ENCODE measurements at places on chromosomes 13 and 19.

DNA sequence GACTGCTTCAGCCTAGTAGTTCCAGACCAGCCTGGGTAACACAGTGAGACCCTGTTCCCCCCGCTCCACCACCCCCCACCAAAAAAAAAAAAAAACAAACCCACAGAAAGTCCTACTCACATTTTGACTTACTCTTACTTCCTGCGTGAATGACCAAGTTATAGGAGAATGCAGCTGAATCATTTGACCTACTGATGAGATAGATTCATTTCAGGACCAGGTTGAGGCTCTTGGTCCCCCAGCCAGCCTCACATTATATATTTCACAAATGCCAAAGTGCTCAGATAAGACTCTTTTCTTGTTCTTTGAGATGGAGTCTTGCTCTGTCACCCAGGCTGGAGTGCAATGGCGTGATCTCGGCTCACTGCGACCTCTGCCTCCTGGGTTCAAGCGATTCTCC lies 70.2 kb downstream of the KLF5 start:
- no peak for DNase-seq

DNA sequence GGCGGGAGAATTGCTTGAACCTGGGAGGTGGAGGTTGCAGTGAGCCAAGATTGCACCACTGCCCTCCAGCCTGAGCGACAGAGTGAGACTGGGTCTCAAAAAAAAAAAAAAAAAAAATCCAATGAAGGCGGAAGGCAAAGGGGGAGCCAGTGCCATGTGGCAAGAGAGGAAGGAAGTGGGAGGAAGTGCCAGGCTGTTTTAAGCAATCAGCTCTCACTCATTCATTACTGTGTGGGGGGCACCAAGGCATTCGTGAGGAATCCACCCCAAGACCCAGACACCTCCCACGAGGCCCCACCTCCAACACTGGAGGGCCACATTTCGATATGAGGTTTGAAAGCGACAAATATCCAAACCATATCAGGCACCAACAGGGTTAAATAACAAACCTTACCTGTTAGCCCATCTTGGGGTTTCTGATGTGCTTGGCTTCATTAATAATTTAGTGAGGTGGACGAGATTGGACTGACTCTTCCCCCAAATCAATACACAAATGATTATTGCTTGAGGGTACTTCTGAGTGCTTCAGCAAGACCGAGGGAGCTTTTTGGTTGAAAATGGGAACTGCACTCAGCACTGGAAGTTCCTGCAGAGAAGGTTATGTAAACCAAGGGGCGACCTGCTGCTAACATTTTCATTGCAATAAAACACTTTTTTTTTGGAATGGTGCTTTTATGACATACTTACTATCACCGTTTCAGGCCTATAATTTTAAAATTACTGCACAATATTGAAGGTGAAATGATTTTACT lies 7.5 kb upstream of the LRP3 start:
- DNase-seq = no peak

- no peak for DNase-seq
Observed at GRCh38 chr13:113967729-113968462, 6.0 kb downstream of the C13orf46 start.

DNA sequence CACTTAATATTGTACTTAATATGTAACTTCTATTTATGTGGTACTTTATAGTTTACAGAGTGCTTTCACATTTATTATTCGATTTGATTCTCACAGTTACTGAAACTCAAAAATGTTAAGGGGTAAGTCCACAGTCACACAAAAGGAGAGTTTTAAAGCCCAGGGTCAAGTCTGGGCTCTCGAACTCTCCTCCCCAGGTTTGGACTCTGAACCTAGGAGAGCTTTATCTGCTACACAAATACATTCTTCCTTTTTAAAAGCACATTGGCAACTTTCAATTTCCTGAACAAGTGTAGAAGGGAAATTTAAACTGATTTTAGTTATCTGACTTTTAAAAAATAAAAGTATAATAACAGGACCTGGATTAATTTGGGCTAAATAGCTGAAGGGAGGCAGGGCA lies 139.2 kb downstream of the ZAR1L start:
- no peak for DNase-seq

DNA sequence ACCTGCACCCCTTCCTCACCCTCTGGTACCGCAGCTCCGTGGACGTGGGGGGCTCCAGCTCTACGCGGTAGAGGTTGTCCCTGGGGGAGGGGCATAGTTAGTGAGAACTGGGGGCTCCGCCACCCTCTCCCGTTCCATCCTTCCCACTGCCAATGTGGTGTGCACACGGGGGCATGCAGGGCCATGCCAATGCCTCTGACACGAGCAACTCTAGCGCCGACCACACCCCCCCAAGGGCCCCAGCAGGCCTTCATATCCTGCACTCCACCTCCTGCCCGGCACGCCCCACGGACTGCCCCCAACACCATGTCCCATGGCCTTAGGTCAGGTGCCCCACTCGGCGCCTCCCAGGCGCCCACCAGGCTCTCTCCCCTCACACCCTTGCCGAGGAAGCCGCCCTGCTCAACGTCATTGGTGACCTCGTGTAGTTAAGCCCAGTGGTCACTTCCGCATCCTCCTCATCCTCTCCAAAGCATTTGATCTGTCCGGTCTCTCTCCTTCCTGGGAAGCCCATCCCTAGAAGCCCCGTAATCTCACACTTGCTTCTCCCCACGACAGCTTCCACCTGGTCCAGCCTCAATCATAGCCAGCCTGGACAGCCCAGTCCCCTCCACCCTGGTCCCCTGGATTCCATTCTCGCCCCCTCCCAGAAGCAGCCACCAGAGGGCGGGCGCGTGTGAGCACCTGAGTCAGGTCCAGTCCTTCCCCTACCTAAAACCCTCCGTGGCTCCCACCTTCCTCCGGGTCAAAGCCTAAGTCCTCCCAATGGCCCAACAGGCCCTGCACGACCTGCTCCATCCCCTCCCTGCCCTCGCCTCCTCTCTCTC lies 2.1 kb downstream of the SEMA6B start:
- DNase-seq = no peak

DNA sequence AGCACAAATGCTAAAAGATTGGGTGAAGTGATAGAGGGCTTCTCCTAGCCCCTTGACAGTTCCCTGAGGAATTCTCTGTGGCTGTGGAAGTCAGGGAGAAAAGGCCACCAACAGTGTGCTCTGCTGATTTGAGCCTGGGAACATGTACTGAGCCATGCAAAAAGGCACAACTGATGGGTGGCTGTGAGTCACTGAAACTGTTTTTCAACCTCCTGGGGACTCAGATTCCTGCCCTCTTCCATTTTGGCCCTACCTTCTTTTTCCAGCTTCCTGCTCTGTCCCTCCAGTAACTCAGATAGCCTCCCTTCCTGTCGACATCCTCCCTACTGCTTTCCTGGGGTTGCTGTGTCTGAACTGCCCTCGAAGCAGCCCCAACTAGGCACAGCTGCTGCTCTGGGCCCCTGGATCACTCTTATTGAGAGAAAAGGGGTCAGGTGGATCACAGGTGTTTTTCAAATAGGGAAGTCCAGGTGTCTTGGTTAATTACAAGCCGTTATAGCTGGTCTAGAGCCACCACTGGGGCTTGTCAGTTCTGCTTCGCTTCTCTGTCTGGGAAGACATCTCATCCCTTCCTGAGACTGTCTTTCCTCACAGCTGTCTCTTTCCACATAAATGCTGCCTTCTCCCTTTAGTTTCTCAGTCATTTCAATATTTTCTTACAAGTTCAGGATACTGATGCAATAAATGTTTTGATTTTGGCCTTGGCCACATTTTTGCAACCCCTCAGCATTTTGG lies 13.7 kb downstream of the FAM124A start:
- no peak for DNase-seq

GRCh38 chr13:38204556-38204955 lies 145.1 kb upstream of the UFM1 start:
- no peak for DNase-seq

- no peak for DNase-seq
Observed at GRCh38 chr13:100520936-100521850, 67.4 kb downstream of the GGACT start.

- DNase-seq = peak; percentile 47
Observed at GRCh38 chr19:2503521-2504109, 27.7 kb downstream of the GADD45B start.

DNA sequence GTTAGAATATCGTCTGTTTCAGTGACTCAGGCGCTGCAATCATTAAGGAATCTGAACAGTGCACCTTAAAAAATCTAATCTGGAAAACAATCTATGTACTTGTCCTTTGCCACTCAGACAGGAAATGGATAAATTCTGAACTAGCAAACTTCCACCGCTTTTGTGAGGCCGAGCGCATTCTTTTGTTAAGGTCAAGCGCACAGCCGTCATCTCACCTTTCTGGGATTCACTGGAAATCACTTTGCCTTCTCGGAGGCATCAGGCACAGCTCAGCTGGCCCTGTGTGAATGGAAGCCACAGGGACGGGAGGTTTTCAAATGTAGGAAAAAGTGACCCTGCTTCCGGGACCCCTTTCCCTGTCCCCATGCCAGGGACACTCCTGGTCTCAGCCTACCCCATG lies 28.2 kb upstream of the SPACA7 start:
- DNase-seq = no peak

- DNase-seq = no peak
Observed at GRCh38 chr19:30089086-30089665, 147.1 kb downstream of the URI1 start.

DNA sequence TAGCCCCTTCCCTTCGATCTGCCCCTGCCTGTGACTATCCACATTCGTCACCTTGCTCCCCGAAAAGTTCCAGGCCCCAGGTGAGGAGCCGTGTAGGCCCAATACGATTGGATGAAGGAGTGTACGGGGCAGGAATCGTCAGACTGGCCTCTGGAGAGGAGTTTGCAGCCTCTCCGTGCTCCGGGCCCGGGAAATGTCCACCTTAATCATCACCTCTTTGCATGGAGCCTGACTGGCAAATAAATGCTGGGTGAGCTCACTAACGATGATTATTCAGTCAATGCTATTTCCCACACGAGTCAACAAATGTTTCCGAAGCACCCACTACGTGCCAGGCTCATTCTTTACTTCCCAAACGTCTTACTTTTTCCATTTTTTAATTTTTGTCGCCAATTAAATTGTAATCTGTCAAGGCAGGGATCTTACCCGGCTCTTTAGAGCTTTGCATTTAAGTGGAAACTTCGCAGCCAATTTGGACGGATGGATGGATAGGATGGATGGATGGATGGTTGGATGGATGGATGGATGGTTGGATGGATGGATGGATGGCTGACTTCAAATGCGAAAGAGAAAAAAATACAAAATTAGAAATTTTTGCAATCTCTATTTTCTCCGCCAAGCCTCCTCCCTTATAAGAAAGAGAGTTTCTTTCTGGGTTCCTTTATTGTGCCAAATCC lies 45.8 kb downstream of the TGDS start:
- DNase-seq = peak; percentile 31

DNA sequence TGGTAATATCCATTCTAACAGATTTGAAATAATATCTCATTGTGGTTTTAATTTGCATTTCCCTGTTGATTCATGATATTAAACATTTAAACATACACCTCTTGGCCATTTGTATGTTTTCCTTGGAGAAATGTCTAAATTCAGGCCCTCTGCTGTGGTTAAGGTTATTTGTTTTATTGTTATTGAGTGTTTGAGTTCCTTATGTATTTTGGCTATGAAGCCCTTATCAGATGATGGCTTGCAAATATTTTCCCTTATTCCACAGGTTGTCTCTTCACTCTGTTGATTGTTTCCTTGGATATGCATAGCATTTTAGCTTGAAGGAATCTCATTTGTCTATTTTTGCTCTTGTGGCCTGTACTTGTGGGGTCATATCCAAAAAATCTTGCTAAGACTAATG lies 303.6 kb downstream of the GPC5 start:
- DNase-seq = no peak

GRCh38 chr13:25375727-25376358 lies 4.1 kb downstream of the ATP8A2 start:
- no peak for DNase-seq

GRCh38 chr19:8038815-8039214 lies 13.7 kb upstream of the CCL25 start:
- DNase-seq = no peak

DNA sequence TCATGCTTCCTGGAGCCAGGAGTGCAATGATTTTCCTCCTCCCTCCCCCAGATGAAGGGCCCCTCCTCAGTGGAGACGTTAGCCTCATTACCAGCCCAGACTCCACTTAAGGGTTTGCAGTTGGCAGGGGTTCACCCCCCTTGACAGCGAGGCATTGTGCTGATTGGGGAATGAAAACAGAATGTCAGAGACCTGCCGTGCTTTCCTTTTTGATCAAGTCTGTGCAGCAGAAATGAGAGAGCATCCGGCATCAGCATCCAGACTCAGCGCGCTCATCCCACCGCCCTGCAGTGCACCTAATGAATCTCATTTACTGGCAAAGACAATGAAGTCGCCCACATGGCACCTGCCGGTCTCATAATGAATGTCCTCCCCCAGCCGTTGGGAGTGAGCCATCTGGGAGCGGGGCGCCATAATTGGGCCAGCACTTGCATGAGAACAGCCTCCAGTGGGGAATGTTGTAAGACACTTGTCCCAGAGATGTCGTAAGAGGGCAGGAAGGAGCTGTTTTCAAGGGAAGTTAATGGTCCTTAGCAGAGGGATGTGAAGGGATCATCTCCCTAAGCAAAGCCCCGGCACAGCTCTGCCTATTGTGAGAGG lies 98.3 kb upstream of the UQCRFS1 start:
- no peak for DNase-seq

DNA sequence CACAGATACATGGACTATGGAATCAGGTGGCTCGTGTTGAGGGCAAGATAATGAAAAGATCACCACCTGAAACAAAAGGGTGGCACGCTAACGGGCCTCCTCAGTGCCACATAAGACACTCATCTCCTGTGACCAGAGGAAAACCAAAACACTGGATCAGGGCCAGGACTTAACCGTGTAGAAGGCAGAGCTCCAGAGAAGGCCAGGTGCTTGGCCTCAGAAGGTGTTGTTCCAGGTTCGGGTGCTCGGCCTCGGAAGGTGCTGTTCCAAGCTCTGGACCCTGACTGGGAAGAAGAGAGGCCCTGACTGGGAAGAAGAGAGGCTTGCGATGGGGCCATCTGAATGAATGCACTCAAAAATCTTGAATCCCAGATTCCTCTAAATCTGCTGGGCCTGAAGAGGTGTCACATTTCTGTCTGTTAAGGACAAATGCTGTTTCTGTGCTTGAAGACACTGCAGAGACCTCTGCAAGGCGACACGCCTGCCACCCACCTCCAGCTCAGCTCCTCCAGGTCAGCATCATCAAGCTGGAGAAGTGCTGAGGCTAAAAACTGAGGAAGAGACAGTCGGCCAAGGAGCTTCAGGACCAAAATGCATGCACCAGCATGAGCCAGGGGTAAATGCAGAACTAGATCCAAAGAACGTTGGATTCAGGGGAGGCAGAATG lies 2.7 kb upstream of the RASA3 start:
- no peak for DNase-seq

- DNase-seq = no peak
Observed at GRCh38 chr13:34420702-34421346, 521.2 kb upstream of the NBEA start.

- no peak for DNase-seq
Observed at GRCh38 chr13:52783943-52784342, 44.3 kb upstream of the CNMD start.
